ENCODE measurements at places on chromosomes 5 and 9.

- no peak for DNase-seq
Observed at GRCh38 chr5:81547001-81547400, 153.1 kb upstream of the ACOT12 start.

DNA sequence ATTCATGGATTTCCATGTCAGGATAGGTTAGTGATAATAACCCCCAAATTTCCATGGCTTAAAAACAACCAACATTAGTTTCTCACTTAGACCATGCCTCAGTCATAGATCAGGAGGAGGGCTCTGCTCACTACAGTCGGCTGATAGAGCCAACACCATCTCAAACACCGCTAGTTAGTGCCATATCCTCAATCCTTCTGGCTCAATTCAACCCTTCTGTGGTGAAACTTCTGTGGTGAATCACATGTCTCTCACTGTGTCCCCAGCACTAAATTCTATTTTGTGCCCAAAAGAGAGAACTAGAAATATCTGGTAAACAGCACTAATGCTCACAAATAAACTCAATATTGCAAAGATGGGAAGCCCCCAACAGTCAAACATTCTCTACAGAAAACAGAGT is 21.1 kb downstream of the ECPAS start:
- no peak for DNase-seq

DNA sequence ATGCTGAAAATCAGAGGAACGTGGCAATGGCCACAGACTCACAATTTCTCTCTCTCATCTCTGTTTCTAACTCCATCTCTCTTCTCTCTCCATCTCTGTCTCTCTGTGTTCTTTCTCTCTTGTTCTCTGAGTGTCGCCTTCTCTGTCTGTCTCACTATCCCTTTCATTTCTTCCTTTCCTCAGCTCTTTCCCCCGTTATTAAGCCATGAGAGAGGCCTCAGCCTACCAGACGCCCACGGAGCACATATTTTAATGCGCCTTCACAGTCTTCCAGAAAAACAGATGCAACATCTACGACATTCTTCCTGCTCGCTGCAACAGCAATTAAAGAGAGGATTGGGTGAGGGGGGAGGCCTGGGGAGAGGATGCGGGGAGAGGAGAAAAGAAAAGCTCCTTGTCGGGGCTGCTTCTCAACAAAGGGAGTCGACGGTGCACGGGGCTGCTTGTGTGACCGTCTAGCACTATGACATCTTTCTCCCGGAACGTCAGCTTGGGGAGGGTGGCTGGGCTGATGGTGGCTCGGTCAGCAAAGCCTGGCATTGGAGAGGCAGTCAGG is 37.7 kb upstream of the NEURL1B start:
- peak; percentile 40 for DNase-seq

DNA sequence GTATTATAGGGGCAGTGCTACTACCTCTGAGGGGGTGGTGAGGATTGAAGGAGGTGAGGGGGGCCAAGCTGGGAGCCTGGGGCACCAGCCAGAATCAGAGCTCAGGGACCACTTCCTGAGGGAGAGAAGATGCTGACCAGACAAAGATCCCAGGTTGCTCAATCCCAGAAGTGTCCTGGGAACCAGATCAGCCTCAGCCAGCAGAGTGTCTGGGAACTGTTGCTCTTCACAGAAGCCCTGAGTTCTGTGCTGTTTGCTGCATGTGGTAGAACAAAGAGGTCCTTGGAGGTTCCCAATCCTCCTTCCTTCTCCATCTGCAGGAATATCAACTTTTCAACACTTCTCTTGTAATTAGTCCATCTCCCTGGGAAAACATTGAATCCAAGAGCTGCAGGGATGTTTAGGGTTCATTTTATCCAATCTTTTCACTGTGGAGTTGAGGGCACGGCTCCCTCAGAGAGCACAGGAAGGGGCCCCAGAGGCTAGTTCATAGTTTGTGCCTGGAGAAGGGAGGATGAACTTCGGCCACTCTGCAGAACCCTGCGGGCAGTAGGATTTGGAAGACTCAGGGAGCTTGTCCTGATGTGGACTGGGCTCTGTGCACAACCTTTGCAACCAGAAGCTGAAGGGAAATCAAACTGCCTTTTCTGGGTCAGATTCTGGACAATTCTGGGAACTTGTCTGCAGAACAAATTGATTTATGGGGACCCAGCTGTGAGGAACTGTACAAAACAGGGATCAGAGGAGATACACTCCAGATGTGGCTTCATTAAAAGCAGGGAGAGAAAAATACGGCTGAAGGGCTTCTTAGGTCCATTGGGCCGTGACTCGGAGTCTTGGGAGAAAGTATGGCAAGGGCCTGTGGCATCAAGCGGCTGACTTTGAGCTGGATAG is 57.1 kb downstream of the GALNT12 start:
- DNase-seq = peak; percentile 80

- no peak for DNase-seq
Observed at GRCh38 chr5:143402017-143402552, 1.4 kb downstream of the NR3C1 start.

- DNase-seq = no peak
Observed at GRCh38 chr9:68905129-68905528, 108.8 kb downstream of the PRKACG start.

DNA sequence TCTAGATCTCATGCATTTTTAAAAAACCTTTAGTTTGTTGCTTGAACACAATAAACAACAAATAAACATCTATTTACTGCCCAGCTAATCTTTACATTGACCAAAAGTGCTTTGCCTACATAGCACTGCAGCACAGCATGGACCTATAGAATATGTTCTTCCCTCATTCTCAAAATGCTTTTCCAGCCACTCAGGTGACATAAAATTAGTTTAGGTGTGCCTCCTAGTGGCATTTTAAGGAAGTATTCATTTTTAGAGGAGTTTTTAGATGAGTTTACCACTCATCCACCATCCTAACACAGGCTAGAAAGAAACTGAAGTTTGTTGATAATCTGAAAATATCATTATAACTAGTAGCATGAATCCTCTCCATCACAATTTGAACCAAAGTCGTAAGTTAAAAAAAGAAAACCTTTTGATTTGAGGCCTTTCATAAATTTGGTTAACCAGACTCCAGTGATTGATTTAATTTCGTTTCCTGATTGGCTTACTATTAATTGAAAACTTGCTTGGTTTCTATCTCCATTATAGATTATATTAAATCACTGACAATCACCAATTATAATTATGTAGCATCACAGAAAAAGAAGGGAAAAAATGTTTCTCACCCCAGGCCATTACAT is 12.6 kb downstream of the PLGRKT start:
- DNase-seq = peak; percentile 52

DNA sequence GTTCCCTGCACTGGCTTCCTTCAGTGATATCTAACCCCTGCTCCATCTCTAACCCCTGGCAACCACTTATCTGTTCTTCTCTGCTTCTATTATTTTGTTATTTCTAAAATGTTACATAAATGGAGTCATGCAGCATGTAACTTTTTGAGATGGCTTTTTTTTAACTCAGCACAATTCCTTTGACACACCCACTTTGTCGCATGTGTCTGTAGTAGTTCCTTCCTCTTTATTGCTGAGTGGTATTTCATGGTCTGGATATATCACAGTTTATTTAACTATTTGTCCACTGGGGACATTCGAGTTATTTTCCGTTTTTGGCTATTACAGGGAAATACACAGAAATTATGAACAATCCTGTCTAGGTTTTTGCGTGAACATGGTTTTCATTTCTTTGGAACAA is 200.2 kb downstream of the TRIO start:
- no peak for DNase-seq

- peak; percentile 77 for DNase-seq
Observed at GRCh38 chr5:150155258-150156026, at the start of gene PDGFRB. Gene PDGFRB (minus strand): TSS chr5:150155845. CDS start chr5:150137047, 18,798 bp downstream.

- DNase-seq = no peak
Observed at GRCh38 chr5:1764606-1764960, 35.1 kb downstream of the MRPL36 start.

DNA sequence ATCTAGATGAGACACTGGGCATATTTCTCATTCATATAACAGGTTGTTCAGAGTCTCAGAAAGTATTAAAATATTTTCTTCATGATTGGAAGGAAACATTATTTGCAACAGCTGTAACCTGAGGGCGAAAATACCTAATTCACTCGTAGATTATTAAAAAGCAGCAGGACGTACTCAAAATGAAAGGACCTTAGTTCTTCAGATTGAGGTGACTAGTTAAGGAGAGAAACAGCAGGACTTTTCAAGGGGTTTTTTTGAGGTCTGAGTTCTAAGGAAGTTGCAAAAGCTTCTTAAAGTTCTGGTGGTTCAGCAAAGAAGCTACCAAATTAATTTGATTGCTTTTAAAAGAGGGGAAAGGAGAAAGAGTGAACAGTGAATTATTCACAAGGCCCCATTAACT is 174.9 kb downstream of the TMEM161B start:
- no peak for DNase-seq

GRCh38 chr9:122552812-122553211 is at the start of gene OR1N2:
Gene OR1N2 (plus strand): TSS chr9:122553112. CDS start chr9:122553212, 100 bp downstream.
- no peak for DNase-seq

DNA sequence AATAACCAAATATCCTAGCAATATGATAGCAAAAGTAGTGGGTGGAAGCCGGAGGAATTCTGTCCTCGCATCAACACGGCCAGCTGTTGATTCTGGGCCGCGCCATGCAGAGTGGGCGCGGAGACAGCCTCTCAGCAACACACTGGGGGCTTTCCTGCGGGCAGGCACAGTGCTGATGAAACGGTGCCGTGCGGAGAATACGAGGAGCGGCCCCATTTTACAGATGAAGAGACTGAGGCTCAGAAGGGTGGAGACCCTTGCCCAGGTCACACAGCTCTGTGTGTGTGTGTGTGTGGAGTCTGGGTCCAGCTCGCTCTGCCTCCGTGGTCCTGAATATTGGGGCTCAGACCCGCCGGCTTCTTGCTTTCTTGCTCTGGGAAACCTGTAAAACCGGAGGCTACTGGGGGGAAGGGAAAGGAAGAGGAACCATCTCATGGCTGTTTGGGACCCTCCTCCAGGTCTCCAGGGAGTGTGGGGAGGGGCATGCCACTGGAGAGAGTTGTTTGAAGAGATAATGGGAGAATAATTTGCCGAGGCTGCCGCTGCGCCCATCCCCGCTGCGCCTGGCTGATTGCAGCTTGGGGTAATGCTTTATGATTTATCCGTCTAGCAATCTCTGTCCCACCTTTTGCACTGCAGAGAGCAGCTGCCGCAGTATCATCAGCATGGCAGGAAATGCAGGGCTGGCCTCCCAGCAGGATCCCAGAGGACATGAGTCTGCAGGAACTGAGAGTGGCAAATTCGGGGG is 36.6 kb downstream of the NCS1 start:
- no peak for DNase-seq

- DNase-seq = peak; percentile 90
Observed at GRCh38 chr5:122182491-122182921, 53.2 kb downstream of the ZNF474 start.

- DNase-seq = no peak
Observed at GRCh38 chr5:153780876-153781705, 257.6 kb downstream of the FAM114A2 start.

GRCh38 chr5:179313849-179314521 is 31.3 kb downstream of the ADAMTS2 start:
- peak; percentile 79 for DNase-seq

DNA sequence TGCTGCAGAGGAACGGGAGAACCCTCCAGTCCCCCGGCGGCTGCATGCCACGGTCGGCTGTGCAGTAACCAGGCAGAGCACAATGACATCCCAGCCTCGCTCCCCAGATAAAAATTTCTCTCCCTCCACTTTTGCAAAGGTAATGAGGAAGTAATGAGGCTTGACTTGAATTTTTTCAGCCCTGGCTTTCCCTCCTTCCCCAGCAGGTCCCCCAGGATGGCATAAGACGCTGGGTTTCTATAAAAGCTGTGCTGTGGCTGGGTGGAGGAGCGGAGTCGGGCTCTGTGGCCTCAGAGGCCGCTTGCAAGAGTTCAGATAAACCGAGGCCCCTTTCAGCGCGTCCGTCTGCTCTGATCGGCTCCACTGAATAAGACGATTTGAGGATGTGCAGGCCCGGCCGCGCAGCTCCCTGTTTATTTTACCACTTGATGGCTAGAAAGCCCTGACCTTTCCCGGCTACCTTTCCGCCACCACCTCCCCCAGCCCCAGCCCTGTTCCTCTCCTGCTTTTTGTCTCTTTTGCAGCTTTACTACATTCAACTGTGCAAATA is 351.9 kb upstream of the IRX2 start:
- no peak for DNase-seq

- peak; percentile 84 for DNase-seq
Observed at GRCh38 chr9:85960688-85961093, 19.7 kb downstream of the NAA35 start.

DNA sequence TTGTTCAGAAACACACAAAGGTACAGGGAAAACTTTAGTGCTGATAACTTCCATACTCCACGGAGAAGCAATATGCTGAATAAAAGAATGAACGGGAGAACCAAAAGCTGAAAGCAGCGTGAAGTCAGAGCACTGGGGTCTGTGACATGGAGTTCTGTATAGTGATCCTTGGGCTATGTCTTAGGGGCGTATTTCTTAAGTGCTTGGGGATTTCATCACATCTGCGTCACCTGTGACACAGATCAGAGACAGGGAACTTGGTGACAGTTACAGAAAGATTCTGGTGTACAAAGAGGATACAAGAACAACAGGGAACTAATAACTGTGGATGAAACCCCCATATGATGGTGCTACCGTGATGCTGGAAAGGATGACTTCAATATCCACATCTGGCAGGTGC is 81.9 kb downstream of the MARCHF3 start:
- DNase-seq = no peak

- no peak for DNase-seq
Observed at GRCh38 chr5:151900891-151901290, 23.8 kb downstream of the GLRA1 start.

- no peak for DNase-seq
Observed at GRCh38 chr5:168291342-168291963, at the start of gene WWC1. Gene WWC1 (plus strand): TSS chr5:168291645. CDS start chr5:168292153, 508 bp downstream.

DNA sequence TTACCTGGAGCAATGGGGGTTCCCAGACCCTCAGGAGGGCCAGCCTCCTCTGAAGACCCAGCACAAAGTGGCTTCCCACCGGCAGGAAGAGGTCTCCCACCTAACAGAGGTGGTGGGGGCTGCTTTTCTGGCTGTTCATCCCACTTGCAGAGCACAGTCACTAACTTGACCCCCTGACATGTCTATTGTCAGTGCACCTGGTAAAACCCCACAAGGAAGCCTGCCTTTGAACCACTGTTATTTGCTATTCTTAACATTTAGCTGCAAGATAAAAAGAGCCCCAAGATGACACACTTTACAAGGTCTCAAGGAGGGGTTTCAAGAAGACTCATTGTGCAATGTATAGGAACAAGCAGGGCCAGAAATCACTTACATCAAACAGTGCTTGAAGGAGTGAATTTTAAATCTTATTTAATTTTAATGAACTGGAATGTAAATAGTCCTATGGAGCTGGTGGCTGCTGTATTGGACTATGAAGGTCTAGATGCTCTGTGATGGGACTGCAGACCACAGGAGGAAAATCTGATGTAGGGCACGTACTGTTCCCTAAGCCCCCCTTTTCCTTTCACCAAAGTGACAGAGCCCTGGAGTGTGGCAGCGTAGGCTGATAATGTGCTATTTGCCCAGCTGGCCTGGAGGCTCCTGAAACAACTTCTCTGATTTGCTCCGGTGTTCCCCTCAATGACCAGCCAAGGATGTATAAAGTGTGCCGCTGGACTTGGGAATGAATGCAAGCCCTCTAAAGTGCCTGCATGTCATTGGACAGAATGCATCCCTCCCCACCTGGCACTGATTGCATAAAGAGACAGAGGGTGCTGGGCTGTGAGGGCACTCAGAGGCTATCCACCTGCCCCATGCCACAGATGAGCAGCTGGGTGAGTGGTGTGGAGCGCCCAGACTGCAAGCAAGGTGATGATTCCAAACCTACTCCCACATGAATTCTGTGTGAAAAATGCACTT is 80.2 kb downstream of the PTPN3 start:
- no peak for DNase-seq

Data from amniotic epithelial cell (primary cell).